Activated CD8-positive, alpha-beta memory T cell treated with anti-CD3 and anti-CD28 coated beads for 1 hour (primary cell): ENCODE measurements at places on chromosomes 3 and 15.

DNA sequence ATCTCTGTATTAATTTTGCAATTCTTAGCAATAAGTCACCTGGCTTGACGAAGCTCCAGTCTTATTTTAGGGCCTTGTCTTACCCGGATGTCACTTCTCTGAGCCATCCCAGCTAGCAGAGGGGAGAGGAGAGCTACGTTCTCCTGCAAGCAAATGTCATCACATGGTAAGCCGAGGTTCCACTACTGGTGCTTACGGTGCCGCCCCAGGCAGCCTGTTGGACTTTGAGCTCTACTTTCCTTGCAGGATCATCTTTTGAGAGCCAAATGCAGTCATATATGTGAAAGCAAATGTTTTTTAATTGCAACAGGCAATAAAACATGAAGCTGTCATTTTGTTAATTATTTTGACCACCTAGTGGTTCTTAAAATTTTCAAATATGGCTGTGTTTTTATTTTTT, 140.9 kb downstream of the FAM43A start:
- no peak for DNase-seq

- no peak for DNase-seq
Observed at GRCh38 chr15:27853624-27854455, 245.3 kb downstream of the OCA2 start.

- DNase-seq = no peak
Observed at GRCh38 chr3:61780016-61780415, 218.6 kb downstream of the PTPRG start.

GRCh38 chr3:44179246-44179645, 62.4 kb upstream of the TOPAZ1 start:
- no peak for DNase-seq
